Activated T-helper 17 cell treated with anti-CD3 and anti-CD28 coated beads, Interleukin-2, amount 50 U/mL, for 72 hours (primary cell): ENCODE measurements at places on chromosomes 7 and 10. TPM values are rescaled to one million over a fixed set of nuclear protein-coding genes. Genes with fewer than 3 reads are reported as not detected.

- ATAC-seq, result no peak
These were observed 41.4 kb upstream of the GHITM start for GRCh38 chr10:84097787-84098353.

DNA sequence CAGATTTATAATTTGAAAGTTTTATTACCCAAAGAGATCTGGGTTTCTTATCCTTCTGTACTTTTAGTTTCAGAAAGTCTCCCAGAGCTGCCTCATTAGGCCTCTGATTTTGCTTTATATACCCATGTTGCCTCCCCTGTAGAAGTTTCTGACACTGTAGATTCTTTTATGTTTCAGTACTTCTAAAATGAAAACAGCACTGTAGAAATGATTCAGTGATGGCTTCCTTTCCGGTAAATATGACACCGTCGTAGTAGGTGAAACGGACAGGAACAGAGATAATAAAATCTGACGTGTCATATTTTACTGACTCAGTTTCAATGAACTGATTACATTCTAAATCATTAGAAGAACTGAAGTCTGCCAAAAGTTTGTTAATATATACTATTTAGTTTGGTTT is 272.7 kb downstream of the TWIST1 start:
- ATAC-seq, result peak; percentile 32

- peak; percentile 25 for ATAC-seq
These were observed 586 bp upstream of the ANKRD26 start for GRCh38 chr10:27100813-27101347.

GRCh38 chr10:114577133-114577532 is 80.9 kb downstream of the ABLIM1 start:
- no peak for ATAC-seq

GRCh38 chr10:62577666-62578291 is 203.6 kb downstream of the ZNF365 start:
- no peak for ATAC-seq

DNA sequence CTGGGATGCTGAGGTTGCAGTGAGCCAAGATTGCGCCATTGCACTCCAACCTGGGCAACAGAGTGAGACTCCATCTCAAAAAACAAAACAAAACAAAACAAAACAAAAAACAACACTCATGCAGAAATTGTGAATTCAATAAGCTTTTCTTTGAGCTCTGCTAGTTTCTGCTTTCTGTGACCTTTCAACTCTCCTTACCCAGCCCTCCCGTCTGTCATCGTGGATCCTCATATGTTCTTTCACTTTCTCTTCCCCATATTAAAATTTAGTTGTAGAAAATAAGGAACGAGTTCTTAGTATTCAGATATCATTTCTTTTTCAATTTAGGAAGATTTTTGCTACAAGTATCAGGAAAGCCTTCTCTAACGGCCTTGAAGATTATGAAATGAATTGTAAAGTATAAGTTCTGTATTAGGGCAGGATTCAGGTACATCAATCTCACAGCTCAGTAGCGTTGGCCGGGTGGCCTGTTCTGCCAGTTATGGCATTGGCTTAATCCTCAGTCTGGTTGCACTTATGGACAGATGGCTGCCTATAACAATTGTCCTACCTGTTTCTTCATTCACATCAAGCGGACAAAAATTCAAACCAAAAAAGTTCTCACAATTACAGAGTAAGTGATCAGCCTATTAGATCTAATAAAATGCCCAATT is 1167.0 kb downstream of the SORCS3 start:
- ATAC-seq, result no peak

- no peak for ATAC-seq
These were observed 108.0 kb downstream of the LRRTM3 start for GRCh38 chr10:67033878-67034277.

DNA sequence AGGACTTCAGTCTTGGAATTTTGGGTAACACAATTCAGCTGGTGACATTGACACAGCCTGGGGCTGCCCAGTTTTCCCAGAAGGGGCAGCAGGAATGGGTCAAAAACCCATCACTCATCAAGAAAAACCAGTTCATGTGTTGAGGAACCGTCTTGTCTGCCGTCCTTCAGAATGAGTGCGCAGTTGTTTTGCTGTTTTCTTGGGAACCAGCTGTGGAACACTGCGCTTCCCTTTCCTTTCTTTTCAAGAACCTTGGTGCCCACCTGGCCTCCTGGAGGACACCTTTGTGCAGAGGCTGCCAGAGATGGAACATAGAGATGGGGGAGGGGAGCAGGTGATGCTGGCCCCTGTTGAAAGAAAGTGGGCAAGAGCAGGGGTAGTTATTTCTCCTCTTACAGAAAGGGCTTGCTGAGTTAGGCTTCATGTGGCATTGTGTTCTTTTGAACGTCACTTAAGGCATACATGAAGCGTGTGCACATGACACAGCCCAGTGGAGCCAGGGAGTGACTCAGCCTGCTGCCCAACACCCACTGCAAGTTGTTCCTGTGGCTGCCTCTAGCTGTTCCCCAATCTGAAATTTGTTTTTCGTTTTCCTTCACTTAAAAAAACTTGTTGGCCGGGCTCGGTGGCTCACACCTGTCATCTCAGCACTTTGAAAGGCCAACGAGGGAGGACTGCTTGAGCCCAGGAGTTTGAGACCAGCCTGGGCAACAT is 87.4 kb upstream of the TNS3 start:
- ATAC-seq, result no peak

DNA sequence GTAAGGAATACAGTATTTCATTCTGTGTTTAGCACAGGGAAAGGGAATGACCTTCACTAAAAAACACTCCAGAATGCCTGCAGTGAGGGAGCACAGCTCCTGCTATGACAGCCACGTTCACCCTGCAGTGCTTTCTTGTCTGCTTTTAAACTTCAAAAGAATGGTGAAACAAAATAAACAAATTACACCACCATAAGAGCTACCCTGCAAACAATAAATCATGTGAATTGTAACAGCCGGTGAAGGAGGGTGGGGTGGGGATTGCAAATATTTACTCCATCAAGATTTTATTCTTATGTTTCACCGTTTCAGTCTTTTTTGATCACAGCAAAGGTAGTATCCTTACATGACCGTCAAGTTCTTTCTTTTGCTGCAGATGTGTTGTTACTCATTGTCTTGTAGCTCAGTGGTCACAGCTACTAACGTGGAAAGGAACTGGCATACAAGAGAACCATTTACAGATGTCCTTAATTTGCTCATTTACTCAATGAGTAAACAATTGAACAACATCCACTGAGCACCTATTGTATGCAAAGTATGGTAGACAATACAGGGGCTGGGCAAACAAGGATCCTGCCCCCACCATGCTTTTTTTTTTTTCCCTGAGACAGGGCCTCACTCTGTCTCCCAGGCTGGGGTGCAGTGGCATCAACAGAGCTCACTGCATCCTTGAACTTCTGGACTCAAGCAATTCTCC is 4.1 kb upstream of the CHN2 start:
- ATAC-seq, result no peak

DNA sequence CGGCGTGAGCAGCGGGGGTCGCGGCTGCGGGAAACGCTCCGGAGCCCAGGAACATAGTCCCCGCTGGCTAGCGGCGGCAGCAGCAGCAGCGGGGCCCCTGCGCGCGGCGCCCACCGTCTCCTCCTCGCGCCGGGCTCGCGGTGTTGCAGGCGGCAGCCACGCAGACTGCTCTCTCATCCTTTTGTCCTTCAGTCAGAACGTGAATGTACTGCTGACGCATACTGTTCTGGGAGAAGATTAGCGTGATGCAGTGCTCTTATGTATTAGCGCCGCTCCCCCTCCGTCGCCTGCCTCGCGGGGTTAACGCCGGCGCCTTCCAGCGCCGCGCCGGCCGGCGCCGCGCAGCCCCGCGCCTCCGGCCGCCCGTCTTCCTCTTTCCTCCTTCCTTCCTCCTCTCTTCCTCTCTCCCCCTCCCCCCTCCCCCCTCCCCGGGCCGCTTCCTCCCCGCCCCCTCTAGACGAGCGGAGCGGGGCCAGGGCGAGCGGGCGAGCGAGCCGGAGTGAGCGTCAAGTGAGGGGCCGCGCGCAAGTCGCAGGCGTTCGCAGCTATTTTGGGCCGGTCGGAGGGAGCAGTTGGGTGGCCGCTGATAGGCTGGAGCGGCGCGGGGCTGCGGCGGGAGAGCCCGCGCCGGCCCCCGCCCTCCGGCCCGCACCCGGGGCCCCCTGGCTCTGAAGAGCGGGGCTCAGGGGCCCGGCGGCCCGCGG is 816 bp upstream of the LRRC4 start:
- ATAC-seq, result peak; percentile 95

Gene SPAG6
- total RNA-seq, result not detected

Gene WNT8B
- 0.16 TPM for total RNA-seq

Gene PAPOLB
- total RNA-seq, result not detected
